ENCODE measurements at places on chromosomes 7 and 10. TPM values are rescaled to one million over a fixed set of nuclear protein-coding genes. Genes with fewer than 3 reads are reported as not detected.

- no peak for DNase-seq
Observed at GRCh38 chr10:31058795-31059703, 27.4 kb upstream of the ZNF438 start.

DNA sequence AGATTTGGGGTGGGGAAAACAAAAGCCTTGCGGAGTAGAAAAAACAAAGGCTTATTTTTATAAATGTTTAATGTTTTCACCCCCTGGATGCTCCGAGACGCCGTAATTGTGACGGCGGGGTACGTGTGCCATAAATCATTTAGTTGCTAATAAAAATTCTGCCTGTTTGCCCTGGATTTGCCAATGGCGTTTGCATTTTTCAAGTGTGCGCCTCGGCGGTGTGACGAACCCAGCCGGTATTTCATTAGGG, 2.5 kb upstream of the TNRC18 start:
- no peak for DNase-seq

ZNF488 gene
- total RNA-seq: 1.2 TPM

GRCh38 chr10:35424680-35425285, 88.5 kb downstream of the CCNY start:
- no peak for DNase-seq

GRCh38 chr10:116673866-116674265, 53.1 kb downstream of the PNLIPRP2 start:
- no peak for DNase-seq

PCBD1 gene
- 13.5 TPM for total RNA-seq

DNAJC1 gene
- 54.3 TPM for total RNA-seq
